ENCODE measurements at places on chromosomes 4 and X.
A peak's percentile ranks its signal among the peaks of the same experiment; 100 is the strongest.

GRCh38 chr4:140568507-140569306 is at the start of gene UCP1:
TSS of gene UCP1 (minus strand) at chr4:140568961. CDS start at chr4:140568729, 232 bp downstream.
- no peak for DNase-seq

DNA sequence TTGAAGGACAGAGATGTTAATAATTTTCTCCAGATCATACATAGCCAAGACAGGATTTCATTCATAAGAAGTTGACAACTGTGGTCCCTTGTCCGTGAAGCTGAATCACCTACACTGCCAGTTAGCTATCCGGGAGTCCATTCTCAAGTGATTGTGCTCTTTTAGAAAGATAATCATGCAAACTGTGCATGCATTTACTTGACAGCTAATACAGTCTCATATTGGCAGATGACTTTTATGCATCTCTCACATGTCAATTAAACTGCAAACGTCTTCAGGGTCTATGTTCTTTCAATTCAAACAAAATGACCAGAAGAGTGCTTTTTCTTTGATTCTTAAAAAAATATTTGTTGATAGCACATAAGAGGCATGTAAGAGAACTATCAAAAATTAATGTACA is 1572.9 kb downstream of the C4orf33 start:
- DNase-seq = no peak

DNA sequence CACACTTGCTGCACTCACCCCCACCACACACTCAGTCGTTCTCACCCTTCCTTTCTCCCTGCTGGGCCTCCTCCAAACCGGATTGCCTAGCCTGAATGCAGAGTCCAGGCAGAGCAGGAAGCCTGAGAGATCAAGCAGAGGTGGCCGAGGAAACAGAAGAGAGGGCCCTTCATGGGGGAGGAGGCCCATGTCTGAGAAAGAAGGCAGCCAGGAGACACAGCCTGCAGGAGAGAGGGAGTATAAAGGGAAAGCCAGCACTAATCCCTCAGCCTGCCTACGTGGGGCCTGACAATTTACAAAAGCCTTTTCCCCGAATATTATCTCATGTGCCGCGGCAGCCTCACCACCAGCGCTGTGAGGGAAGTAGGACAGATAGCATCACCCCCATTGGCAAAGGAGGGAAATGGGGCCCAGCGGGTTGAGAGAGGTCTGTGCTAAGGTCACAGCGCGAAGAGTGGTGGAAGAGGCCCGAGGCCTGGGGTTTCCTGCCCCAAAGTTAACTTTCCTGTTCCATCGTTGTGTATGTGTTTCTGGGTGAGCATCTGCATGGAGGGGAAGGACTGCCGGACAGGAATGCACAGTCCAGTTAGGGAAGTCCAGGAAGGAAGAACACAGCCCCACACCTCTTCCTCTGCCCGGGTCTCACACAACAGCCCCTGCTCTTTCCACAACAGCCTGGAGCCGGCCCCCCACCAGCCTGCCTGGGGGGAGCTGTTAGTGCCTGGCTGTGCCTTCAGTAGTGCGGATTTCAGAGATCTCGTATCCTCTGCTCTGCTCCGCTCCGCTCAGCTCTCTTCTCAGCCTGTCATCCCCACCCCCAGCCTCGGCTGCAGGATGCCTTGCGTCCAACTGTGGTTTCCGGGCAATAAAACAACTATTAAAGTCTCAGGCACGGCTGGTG is 50.9 kb upstream of the BCOR start:
- peak; percentile 76 for DNase-seq

- DNase-seq = no peak
Observed at GRCh38 chr4:31134720-31135119, 414.6 kb downstream of the PCDH7 start.

GRCh38 chrX:154797006-154797405 is 8.3 kb downstream of the MPP1 start:
- no peak for DNase-seq

DNA sequence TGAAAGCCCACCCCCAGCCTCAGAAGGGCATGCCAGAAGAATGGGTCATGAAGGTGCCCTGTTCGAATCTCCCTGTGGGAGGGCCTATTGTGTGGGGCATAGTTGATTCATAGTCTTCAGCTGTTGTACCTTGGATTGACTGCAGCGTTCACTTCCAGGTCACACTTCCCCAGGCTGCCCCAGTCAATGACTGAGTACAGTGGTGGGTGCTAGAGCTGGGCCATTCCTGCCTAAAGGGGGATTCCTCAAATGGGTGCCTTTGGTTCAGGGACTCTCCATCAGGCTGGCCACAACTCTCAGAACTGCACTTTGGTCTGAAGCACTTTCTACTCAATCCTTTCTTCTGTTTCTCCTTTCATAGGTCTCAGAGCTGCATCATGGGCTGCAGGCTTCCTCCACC is 35.0 kb upstream of the RASGEF1B start:
- no peak for DNase-seq

- DNase-seq = peak; percentile 5
Observed at GRCh38 chr4:78880874-78881492, 58.3 kb downstream of the PAQR3 start.

GRCh38 chr4:42637867-42638266 is 19.0 kb downstream of the ATP8A1 start:
- no peak for DNase-seq

GRCh38 chrX:66012094-66012534 is 27.8 kb downstream of the VSIG4 start:
- DNase-seq = no peak

DNA sequence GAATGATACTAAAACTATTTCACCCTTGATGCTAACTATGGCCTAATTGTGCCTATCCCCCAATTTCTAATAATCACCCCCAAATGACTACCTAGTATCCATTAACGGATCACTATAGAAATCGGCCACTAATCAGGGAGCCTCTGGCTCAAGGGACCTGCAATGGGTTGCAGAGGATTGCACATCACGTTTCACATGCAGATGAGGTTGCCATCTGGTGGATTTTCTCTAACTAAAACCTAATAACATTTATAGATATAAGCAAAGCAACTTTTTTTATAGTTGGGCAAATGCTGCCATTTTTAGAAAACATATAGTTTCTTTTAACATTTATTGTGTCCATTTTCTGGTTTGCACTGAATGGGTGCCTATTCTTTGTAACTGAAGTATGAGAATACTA is 28.3 kb upstream of the ALG13 start:
- peak; percentile 13 for DNase-seq

- DNase-seq = no peak
Observed at GRCh38 chrX:40474205-40474626, 106.6 kb upstream of the ATP6AP2 start.

GRCh38 chrX:11941571-11941970 is 183.5 kb downstream of the MSL3 start:
- no peak for DNase-seq

- DNase-seq = no peak
Observed at GRCh38 chr4:77367638-77368037, 210.6 kb downstream of the CCNG2 start.

DNA sequence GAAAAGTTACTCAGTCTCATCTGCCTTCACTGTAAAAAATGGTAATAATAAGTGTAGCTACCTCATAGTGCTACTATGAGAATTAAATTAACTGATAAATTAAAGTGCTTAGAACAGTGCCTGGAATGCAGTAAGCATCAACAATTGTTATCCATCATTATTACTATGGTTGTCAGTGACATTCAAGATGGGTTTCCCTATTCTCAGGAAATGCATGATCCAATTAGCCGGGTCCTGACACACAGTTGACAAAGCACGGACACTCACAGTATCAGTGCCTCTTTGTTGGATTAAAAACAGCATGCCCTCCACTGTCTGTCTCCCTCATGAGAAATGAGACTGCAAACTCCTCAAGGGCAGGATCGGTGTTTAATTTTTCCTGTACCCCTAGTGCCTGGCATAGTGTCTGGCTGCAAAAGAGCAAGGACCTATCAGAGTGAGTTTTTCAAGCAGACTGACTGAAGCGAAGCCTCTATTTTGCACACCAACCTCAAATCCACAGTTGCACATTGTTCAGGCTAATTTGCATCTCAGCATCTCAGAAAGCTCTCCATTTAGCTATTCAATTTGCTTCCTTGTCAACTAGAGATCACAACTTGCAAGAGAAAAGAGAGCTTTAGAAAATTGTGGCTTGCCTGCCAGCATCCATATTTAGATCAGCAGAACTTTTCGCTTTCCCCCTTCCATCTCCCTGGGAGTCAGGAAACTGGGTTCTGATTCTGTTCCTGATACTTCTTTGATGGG is 122.9 kb downstream of the LDB2 start:
- DNase-seq = no peak

GRCh38 chrX:275476-275966 is 5.7 kb upstream of the PLCXD1 start:
- no peak for DNase-seq

DNA sequence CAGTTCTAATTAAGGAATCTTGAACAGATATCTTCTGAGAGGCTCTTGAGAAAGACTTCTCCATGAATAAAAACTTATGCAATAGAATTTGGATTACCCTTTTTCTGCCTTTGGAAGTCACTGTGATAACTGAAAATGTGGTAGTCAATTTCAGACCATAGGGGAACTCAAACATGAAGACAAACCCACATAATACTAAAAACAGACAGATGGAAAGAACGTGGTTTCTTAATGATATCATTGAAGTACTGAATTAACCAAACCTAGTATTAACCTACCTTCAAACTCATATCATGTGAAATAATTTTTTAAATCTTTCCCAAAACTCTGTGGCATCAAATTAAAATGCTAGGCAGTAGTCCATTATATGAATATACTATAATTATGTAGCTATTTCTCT is 153.5 kb downstream of the CAMK2D start:
- no peak for DNase-seq

DNA sequence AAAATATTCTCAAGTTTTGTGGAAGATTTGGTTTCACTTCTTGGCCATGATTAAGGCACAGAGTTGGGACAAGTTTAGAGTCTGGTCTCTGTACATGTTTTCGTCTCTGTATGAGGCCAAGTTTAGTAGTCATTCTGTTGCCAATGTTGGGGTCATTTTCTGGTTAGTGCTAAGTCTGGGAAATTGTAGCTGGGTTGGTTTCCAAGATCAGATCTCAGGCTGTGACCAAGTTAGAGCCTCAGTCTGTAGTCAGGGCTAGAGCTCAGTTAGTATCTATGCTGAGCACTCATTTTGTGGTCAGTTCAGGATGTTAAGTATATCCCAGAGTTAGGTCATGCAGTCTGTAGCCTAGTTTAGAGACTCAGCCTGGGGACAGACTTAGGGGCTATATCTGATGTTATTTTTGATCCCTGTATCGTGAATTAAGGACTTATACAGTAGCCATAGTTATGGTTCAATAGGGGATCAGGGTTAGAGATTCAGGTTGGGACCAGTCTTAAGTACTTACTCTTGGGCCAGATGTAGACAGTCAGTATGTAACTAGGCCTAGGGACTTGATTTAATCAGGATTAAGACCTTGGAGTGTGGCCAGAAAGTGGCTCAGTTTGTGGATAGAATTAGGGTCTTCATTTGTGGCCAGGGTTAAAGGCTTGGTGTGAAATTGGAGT is 6.6 kb upstream of the ENOX2 start:
- DNase-seq = no peak

DNA sequence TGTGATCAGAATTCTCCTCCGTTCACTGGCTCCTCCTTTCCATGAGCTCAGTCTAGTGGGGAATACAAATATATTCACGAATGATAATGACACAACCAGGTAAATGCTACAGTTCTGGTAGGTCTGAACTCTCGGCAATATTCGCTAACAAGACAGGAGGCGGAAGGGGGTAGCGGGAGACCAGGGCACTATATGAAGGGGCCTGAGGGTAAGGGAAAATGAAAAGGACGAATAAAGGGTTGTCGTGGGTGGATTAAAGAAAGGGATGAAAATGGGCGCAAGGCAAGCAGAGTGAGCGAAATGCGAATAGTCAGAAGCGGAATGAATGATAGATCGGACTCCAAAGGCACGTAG is 743 bp downstream of the NKAP start:
- no peak for DNase-seq

GRCh38 chr4:1310031-1310795 is 20.5 kb downstream of the MAEA start:
- no peak for DNase-seq

- DNase-seq = peak; percentile 53
Observed at GRCh38 chrX:3651277-3651676, 62.2 kb downstream of the PRKX start.

DNA sequence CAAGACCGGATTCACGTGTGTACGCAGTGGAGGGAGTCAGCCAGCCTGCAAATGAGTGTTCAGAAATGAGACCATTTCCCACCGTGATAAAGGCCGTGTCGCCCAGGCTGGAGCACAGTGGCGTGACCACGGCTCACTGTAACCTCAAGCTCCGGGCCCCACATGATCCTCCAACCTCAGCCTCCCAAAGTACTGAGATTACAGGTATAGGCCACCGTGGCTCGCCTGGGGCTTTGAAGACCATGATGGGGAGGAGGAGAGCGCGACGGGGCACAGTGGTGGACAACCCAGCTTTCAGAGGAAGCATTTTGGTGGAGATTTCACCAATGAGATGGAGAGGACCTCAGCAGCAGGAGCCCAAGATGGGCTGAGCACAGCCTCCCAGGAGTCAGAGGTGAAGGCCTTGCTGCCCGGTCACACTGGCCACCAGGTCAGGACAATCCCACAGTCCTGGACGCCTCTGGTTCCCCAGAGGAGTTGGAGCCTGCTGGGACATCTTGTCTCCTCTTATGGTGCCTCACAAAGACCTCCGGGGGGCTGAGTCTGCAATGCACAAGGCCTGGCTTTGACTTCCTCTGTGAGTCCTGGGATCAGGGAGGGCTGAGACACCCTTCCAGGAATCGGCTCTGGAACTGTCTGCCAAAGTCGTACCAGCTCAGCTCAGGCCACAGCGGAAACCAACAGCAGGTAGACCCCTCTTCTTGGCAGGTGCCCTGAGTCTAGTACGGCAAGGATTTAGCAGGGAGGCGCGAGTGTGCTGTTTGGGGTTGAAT is 22.4 kb upstream of the MXD4 start:
- no peak for DNase-seq

DNA sequence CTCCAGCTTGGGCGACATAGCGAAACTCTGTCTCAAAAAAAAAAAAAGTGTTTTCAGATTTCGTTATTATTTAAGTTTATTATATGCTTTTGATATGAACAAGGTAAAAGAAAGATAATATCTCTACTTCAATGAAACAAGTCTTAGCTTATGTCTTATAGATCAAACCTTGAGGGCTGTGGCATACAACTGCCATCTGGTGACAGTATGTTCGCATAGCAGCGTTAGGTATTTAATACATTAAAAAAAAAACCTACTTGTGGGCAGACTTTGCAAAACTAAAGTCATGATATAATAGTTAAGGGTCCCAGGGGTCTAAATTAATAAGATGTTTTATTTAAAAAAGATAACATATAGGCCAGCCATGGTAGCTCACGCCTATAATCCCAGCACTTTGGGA is 161.2 kb upstream of the AMOT start:
- no peak for DNase-seq

GRCh38 chrX:107979534-107979933 is 2.6 kb downstream of the TEX13B start:
- no peak for DNase-seq

Measured in fibroblast of villous mesenchyme (primary cell).